Cerebellar cortex (tissue), 1 donor: ENCODE measurements at places on chromosomes 12 and 14.

- no peak for DNase-seq
These were observed 154.3 kb upstream of the CCND2 start for GRCh38 chr12:4119157-4119761.

GRCh38 chr14:76760331-76761135 is 735 bp upstream of the VASH1 start:
- DNase-seq, result no peak

- DNase-seq, result no peak
These were observed 36.0 kb downstream of the CPM start for GRCh38 chr12:68896881-68897540.

DNA sequence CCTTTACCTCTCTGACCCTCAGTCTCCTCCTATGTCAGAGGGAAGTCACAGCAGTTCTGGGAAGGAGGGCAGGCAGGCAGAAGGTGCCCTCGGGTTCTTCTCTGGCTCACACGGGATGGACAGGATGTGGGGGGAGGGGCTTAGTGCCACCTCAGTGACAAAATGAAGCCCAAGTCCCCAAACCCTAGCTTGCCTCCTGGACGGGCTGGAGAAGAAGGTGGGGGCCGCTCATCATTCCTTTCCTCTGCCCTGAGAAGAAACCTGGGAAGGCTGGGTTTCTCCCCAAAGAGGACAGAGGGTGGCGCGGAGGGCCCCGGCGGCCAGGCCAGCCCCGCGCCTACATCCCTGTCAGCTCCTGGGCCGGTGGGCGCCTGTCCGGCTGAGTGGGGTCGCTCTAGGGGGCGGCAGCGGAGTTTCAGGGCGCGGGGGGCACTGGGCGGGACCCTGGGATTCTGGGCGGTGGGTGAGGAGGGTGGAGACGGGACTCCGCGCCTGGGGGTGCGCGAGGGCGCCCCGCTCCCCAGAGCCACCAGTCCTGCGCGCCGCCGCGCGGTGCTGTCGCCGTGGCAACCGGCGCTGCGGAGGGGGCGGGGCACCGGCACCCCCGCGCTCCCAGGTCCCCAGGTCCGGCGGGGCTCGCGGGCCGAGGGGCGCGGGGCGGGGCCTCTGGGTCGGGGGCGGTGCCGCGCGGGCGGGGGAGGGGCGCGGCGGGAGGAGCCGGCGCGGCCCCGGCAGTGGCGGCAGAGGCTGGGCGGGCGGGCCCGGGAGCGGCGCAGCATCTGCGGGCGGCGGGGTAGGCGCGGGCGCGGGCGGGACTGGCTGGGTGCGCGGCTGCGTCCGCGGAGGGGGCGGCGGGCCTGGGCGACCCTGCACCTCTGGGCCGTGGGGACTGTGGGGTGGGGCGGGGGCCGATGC is at the start of gene TMEM121:
Gene TMEM121, plus strand, starts transcription at position 723 of the 915 bp plus-strand sequence. CDS start 2,252 bp downstream, outside the sequence.
- peak; percentile 33 for DNase-seq

DNA sequence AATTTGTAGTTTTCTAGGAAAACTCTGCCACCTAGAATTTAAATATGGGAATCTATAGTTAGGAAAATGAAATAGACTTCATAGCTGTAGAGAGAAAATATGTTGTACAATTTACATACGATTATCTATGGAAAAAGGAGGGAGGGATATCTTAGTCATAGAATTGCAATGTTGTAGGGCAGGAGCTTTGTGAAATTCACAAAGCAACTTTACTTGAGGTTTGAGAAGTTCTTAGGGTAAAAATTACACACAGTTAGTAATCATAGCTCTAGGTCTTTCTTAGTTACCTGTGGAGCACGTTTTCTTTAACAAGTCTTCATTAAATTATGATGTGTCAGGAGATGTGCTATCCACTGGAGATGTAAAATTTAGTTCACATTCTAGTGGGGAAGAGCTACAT is 61.4 kb upstream of the DBX2 start:
- DNase-seq, result no peak

DNA sequence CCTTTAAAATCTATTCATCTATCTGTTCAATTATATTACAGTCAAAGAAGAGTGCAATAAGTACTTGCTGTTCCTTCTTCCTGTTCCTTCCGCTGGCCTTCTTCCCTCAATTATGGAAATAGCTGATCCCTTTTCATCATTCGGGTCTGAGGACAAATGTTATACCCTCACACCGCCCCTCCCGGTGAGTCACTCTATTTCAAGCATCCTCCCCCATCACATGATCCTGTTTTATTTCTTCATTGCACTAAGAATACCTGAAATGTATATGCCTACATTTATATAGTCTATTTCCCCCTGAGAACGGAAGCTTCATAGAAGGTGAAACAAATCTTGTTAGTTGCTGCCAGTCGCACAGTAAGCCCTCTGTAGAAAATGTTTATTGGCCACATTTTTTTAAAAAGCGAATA is 2.5 kb downstream of the SLC38A1 start:
- peak; percentile 46 for DNase-seq

- no peak for DNase-seq
These were observed 20.0 kb downstream of the ZFP36L1 start for GRCh38 chr14:68772761-68773381.

- peak; percentile 36 for DNase-seq
These were observed 48.1 kb upstream of the BCL11B start for GRCh38 chr14:99320105-99320572.

GRCh38 chr12:26524862-26525465 is 308.0 kb downstream of the ITPR2 start:
- no peak for DNase-seq

DNA sequence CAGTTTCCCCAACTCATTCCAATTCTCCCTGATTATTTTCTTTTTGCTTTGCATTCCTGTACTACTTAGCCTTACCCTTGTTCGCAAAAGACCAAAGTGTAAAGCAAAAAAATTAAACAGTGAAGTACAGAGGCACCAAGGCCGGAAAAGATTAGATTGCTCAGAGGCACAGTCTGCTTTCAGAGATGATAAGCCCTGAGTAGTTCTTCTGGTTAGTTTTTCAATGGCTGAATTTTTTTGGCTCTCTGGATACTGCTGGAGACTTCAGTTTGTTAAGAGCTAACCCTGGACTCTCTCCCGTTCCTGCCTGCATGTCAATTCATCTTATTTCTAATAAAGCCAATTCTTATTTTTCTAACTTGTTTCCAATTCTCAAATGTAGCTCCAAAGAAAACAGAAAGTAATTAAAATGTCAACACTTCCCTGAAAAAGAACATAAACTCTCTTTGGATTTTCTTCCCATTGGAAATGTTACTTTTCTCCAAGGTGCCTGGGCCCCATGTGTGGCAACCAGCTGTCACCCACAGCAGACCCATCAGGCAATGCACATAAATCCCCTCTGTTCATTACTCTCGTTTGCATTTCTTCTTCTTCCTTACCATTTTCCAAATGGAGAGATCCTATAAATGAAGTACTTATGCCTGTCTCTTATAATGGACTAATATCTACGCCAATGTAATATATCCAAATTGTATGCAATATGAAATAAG is 142.8 kb downstream of the BTG1 start:
- peak; percentile 64 for DNase-seq

- no peak for DNase-seq
These were observed 213.4 kb downstream of the EGLN3 start for GRCh38 chr14:33737446-33737845.

- DNase-seq, result no peak
These were observed 4.7 kb downstream of the ANHX start for GRCh38 chr12:133231001-133231400.

DNA sequence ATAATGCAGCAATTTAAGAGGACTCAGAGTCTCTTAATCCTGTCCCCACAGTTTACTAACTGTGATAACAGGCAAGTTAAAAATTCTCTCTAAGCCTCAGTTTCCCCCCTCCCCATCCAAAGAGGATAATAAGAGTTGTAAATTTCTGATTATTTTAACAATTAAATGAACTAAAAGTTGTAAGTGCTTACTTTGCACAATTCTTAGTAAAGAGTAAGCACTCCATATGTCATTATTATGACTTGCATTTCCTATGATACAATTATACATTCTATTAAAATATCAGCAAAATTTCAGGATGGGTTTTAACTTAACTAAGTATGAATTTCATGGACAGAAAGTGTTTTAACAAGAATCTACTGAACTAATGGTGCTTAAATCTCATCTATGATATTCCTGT is 80.1 kb downstream of the NELL2 start:
- DNase-seq, result no peak

DNA sequence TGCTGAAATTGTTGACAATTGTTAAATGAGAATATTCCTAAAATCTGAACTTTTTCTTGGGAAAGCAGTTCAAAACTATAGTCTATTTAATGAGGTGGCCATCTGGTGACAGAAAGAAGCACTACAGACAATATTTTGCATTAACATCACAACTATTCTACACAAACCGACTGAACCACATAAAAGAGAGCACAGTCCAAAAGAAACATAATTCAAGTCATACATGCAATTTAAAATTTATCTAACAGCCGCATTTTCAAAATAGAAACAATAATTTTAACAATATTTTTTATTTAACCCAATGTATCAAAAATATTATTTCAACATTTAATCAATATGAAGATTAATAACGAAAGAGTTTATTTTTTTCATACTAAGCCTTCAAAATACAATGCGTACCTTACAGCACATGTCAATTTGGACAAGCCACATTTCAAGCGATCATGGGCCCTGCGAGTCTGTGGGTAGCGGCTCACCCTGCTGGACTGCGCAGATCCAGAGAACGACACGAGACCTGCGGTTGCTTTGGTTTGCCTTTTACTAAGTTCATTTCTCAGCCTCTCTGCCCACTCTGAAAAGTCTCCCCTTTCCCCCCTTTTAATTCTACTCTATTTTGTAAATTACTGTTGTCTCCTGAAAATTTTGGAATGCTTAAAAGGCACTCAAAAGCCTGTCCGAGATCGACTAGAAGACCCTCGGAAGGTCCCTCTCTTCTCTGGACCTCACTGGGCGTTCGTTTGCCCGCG is 947 bp upstream of the LRRC9 start:
- peak; percentile 77 for DNase-seq

DNA sequence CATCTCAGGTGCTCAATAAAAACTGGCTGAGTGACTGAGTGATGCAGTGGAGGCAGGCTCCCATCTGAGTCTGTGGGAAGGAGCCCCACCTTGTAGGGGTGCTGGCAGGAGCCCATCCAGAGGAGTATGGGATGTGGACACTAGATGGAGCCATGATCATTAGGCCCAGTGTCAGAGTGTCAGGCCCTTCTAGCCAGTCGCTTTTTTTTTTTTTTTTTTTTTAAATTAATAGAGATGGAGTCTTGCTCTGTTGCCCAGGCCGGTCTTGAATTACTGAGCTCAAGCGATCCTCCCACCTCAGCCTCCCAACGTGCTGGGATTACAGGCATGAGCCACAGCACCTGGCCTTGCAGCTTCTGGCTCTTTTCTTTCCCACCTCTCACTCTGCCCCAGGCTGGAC is 11.5 kb downstream of the RITA1 start:
- DNase-seq, result peak; percentile 86

DNA sequence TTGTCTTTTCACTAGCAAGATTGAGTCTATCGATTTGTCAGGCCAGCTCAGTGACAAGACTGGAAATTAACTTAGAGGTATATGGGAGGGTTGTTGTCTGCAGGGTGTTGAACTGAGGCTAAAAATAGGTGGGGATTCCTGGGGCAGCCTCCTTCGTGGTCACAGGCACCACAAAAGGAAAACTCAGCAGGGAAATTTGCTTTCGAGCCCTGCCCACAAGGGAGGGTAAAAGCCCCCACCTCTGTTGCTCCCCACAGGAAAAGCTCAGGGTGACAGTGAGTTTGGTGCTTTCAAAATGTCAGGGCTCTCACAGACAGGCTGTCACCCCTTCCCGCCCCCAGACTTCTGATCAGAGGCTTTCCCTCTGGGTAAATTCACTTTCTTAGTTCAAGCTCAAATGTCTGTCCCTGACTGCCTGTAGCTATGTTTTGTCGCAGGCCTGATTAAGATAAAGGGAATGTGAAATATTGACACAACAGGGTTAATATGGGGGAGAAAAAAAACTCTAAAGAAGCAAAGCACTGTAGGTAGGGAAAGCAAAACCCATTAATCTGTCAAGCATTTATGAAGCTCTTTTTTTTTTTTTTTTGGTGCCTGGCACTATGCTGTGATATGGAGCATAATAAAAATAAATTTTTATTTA is 11.7 kb upstream of the NFKBIA start:
- DNase-seq, result no peak

DNA sequence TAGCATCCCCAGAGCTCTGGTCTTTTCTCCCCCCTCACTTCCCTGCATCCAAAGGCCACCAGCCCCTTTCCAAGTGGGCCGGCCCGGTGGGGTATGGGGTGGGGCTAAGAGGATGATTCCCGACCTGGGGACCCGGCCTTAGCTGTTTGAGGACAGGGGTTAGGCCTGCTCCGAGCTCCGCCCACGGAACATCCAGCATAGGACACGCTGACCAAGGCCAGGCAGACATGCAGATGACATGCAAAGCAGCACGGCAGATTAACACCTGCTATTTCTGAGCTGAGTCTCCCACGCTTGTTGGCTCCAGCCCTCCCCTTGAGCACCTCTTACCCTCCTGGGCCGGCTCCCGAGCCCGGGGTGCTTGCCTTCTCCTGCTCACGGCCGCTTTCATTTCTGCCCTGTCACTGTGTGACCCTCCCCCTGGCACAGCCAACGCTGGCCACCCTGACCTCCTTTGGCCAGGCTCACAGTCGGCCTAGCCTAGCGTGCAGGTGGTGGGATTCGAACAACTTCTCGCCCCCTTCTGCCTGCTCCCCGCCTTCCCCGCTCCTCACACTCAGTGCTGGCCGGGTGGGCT is 40.2 kb downstream of the TEAD4 start:
- DNase-seq, result peak; percentile 29

DNA sequence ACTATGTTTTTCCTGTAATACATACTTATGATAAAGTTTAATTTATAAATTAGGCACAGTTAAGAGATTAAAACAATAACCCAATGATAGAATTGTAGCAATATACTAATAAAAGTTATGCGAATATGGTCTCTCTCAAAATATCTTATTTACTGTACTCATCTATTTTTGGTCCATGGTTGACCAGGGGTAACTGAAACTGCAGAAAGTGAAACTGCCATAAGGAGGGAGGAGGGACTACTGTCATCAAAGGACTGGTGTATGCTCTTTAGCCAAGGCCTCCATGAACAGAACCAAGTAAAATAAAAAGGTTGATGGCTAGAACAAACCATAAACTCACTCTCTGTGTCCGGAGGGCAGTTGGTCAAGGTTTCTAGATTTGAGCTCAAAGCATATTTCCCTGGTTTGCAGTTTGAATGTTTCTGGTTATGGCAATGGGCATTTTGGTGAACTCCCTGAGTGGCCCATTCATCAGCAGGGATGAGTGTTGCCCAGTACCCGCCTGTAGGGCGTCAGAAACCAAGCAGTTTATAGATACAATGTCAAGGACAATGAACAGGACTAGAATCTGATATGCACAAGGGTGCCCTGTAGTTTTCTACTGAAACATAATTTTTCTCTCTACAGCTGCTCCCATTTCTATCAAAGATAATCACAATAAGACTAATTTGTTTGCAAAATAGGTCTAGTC is 19.8 kb downstream of the LEMD3 start:
- DNase-seq, result no peak

GRCh38 chr14:89458713-89459420 is 41.8 kb upstream of the FOXN3 start:
- no peak for DNase-seq

- no peak for DNase-seq
These were observed 196.1 kb downstream of the TBX5 start for GRCh38 chr12:114209861-114210260.

DNA sequence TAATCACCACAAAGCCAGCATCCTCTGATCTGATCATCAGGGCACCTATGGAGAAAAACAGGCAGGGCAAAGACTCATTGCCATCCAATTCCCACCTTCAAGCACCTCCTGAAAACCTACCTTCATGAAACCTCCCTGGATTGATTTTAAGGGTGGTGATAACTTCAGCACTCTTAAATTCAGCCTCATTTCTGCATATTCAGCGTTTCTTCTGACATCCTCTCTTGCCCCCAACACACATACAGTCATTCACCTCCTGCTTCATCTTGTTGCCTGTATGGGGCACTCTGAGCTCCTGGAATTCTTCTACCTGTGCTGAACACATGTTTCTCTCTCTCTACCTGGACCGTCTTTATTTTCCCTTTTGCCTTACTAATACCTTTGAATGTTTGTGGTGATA is 6.9 kb downstream of the FGF23 start:
- DNase-seq, result no peak
